ENCODE measurements at places on chromosomes 7 and 10.

DNA sequence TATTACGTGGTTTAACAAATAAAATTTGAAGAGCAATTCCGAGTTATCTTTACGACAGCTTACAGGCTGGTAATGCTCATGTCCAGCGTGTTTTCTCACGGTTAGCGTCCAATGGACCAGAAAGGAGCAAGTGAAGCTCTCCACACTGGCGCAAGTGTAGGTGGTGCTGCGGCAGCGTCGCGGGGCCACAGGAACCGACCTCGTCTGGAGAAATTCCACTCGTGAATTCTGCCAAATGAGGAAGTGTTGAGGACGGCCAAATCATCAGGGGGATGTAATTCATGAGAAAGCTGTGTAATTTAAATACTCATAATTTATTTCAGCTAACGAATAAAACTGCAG is 350 bp upstream of the ZNF37A start:
- DNase-seq = no peak

GRCh38 chr10:110008518-110009339 is 945 bp downstream of the ADD3 start:
- no peak for DNase-seq

GRCh38 chr7:100567751-100568175 is 5.9 kb downstream of the SAP25 start:
- DNase-seq = no peak

GRCh38 chr7:102297487-102298218 is 11.0 kb downstream of the SH2B2 start:
- DNase-seq = no peak

DNA sequence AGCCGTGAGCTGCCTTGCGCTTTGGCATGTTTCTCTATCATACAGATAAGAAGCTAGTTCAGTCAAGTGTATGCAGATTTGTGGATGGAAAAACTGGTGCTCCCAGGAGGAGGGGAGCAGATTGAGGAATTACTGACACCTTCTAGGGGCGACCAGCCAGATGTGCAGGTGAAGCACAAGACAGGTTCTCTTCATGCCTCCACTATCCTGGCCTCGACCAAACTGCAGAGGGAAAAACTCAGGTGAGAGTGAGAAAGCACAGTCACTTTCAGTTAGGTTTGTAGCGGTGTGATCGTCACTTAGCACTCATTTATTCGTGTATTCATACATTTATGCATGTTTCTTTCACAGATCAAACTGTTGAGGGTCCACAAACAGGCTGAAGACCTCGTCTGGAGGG is 600 bp upstream of the DBNL start:
- DNase-seq = no peak

GRCh38 chr10:125264757-125265578 is 104.6 kb upstream of the CTBP2 start:
- DNase-seq = no peak

DNA sequence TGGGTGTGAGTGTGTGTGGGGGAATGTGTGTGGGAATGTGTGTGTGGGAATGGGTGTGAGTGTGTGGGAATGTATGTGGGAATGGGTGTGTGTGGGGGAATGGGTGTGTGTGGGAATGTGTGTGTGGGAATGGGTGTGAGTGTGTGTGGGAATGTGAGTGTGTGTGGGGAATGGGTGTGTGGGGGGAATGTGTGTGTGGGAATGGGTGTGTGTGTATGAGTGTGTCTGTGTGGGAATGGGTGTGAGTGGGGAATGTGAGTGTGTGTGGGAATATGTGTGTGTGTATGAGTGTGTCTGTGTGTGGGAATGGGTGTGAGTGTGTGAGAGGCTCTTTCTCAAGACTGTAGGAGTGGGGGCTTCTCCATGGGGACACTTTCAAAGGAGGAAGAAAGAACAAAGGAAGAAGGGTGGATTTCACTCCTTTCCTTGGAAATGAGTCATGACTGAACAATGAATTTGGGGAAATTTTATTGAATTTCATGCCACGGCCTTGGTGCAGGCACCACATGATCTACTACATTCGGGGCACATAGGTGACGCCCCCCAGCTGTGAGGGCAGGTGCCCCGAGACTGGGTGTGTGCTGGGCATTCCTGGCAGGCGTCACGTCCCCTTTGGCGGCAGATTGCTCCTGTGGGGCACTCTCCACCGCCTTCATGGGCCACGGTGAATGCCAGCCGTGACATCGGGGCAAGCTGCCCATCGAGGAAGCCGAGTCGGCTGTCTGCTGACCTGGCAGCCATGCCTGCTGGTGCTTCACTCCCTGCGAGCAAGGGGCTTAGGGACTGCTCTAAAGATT is 88.8 kb upstream of the INSIG1 start:
- no peak for DNase-seq

DNA sequence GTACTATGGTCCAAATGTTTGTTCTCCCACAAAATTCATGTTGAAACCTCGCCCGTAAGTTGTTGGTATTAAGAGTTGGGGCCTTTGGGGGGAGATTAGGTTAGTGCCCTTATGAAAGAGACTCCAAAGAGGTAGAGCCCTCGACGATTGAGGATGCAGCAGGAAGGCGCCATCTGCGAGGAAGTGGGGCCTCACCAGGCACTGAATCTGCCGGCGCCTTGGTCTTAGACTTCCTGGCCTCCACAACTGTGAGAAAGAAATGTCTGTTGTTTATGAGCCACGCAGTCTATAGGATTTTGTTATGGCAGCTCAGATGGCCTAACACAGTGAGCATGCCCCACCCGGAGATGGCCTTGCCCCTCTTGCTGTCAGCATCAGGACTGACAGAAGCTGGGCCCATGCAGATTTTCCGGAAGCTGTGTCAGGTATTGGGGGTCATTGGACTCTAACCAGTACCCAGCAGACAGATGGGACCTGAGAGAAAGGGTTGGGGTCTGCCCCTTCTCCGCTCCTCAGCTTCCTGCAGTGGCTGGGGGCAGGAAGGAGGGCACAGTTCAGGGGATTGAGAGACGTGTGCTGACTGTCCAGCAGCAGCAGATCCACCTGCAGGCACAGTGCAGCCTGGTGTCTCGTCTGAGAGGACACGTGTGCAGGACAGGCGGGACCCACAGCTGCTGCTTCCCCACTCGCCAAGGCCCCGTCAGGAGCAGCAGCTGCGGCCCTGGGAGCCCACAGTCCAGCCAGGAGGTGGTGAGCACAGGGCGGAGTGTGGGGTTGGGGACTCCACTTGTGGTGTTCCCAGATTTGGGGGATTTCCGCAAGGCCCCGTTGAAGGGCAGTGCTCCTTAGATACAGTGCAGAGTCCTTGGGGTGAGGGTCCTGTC is 47.8 kb downstream of the MGMT start:
- DNase-seq = no peak

- DNase-seq = no peak
Observed at GRCh38 chr10:125757742-125758141, 17.9 kb downstream of the MMP21 start.

- DNase-seq = peak; percentile 55
Observed at GRCh38 chr7:34277016-34277802, 371.9 kb downstream of the BMPER start.

Data from amniotic epithelial cell (primary cell).